Neuronal stem cell (in vitro differentiated cells): ENCODE measurements at places on chromosomes 5 and 9.

GRCh38 chr5:120456006-120456405 lies 8.1 kb upstream of the PRR16 start:
- no peak for DNase-seq

GRCh38 chr5:10351199-10351905 lies 2.1 kb upstream of the MARCHF6 start:
- no peak for DNase-seq

DNA sequence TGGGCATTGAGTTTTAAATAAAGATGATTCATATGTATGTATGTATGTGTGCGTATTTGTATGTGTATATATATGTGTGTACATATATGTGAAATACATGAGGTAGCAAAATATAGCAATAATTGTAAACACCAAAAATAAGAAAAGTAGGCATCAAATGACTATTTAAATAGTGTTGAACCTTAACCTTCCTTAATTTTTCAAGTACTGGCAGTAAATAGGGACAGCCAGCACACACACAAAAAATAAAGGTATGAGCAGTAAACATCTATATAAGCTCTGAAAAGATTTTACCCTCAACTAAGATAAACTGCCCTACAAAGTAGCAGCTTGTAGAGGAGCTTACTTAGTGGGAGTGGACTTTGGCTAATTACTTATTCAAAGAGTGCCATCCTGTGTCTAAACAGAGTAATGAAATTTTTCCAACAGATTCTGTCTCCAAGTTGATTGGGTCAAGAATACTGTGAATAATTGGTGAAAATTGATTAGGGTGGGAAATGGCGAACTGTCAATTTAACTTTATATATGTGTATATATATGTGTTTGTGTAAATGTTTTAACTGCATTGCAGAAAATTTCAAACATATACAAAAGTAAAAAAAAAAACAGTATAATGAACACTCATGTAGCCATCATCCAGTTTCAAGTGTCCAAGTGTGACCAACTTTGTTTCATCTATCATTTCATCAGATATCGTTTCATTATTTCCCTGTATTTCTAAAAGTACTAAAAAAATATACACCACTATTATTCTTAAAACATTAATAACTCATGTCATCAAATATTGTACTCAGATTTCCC lies 2.0 kb upstream of the ADAMTS6 start:
- no peak for DNase-seq

DNA sequence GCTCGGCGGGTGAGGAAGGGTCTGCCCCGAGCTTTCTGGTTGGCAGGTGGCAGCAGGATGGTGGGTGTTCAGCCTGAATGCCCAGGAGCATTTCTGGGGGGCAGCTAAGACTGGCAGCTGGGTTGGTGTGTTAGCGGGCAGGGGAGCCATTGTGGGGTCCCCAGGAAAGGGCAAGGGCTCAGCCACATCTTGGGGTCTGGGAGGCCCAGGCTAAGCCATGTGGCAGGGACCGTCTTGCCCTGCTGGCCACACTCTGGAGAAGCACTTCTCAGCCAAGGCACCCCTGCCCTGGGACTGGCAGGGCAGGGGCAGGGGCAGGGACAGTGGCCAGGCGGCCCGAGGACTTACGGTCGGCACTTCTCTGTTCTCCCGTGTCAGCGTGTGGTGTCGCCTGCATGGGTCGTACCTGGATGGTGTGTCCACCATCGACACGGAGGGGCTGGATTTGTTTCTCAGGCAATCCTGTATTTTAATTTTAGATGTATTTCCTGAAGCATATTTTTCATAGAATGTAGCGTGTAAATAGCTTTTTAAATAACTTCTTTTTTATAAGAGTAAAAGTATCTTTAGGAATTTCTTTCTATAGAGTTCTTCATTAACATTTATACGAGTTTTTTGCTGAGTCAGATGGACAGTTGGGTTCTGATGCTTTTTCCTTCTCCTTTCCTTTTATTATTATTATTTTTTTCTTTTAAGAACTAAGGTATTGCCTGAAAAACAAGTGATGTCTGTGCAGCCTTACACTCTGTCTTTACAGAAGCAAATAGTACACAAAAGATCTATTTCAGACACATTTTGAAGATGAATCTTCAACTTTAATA lies 102.0 kb downstream of the PHF2 start:
- DNase-seq, result no peak

DNA sequence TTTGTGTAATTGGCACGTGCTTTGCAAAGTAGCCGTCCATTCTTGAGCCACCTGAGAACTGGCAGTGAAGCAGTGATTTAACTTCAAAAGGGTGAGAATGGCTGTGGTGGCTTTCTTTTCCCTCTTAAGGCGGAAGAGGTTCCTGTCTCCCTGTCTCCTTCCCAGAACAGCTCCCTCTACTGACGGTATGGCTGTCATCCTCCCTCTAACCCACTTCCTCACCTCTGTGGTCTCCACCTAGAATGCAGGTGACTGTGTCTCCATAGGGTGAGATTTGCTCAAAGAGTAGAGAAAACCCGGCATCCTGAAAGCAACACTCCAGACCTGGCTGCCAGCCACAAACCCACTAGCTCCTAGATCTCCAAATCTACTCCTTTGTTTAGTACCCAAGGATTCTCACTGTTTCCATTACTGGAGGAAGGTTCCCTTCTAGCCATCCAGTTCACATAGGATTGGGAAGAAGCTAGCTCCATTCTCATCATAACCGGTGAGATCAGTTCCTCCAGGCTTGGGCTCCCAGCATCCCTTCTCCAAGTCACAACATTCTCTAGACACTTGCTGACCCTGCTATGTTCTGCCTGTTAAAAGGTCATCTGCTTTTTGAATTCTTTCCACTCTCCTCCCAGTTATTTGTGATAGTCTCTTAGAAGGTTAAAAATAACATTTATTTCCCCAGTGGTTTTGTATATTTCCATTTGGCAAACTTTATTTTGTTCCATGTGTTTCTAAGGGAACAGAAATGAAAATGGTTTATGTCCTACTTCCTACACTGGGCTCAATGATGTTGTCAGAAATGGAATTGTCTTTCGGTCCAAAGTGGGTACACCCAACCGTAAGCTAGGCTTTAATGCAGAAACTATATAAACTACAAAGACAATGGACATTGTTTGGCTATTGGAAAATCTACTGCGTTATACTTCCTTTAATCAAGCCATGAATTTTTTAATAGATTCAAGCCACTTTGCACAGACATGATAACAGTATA lies 269.4 kb downstream of the CWC27 start:
- no peak for DNase-seq

GRCh38 chr5:121424976-121425375 lies 426.7 kb upstream of the FTMT start:
- DNase-seq, result no peak

- no peak for DNase-seq
Measured at GRCh38 chr9:131395157-131396098, 1.5 kb downstream of the PRRC2B start.

- no peak for DNase-seq
Measured at GRCh38 chr9:94697972-94698581, 28.4 kb upstream of the AOPEP start.

DNA sequence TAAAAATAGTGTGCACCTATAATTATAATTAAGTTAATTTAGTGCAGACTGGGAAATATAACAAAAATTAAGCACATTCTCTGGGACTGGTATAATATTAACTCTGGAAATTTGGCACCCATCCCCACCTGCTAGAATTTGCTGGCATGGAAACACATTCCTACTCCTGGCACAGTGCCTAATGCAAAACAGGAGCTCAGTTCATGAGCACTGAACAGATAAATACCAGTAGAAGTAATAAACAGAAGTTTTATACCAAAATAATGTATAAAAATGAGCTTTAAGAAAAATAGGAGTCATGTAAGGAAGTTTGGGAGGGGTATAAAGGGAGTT lies 23.7 kb upstream of the NPR3 start:
- DNase-seq, result no peak

GRCh38 chr5:163248333-163248732 lies 189.1 kb upstream of the CCNG1 start:
- no peak for DNase-seq

DNA sequence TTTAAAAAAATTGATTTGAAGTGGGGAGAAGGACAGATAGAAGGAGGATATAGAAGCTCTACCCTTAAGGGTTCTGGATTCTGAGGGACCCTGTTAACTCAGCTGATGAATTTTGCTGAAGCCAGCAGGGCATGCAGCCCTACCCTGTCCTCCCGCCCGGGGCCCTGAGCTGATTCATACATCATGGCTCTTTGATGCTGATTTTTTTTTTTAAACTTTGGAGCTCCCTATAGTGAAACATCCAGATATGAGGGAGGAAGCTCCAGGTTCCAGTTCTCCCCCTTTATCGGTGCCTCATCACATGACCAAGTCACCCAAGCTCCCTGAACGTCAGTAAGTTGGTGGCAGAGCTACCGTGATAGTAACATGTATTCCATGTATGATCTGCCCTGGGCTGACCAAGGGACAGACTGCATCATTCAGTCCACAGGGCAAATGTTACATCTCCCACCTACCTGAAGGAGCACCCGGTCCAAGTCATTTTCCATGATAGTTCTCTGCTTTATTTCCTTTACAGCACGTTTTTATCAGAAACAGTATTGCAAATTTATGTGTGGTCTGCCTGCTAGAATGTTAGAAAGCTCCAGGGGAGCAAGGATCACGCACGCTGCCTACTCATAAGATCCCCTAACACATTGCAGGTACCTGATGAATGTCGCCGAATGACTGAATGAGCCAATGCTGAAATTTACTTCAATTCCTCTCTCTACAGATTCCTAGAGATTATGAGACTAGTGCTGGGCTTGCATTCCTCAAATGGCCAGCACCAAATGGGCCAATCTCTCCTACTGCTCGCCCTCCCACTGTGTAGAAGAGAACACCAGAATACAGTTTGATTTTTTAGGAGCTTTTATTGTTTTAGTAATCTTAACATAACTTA lies 25.9 kb downstream of the SPARC start:
- no peak for DNase-seq

- no peak for DNase-seq
Measured at GRCh38 chr5:78587775-78588291, 60.7 kb downstream of the LHFPL2 start.

- DNase-seq, result no peak
Measured at GRCh38 chr5:80653502-80653901, 950 bp upstream of the MSH3 start.

GRCh38 chr9:109792951-109793546 lies 13.1 kb downstream of the PALM2AKAP2 start:
- no peak for DNase-seq
